Activated CD8-positive, alpha-beta memory T cell treated with anti-CD3 and anti-CD28 coated beads for 1 hour (primary cell): ENCODE measurements at places on chromosomes 3 and 15.

DNA sequence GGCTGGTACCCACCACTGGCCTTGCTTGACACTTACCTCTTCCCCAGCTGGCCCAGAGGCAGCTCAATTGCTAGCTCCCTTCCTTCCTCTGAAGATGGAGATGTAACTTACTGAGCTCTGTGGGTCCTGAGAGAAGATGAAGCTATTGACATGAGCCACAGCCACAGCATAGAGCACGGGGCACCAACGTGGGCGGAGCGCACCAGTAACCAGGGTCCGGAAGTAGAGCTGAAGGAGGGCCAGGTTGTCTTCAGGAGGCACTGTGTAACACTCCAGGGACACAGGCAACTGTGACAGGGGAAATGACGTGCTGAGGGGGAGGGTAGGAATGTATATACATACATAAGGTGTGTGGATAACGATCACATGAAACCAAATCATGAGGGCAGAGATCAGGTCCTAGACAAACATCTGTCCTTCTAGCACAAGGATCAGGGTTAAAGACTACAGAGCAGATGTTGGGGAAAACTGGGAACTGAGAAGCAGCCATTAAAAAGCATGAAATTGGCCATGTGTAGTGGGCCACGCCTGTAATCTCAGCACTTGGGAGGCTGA is 4.3 kb upstream of the LTK start:
- no peak for DNase-seq

- DNase-seq, result peak; percentile 53
These were observed 13.1 kb downstream of the TNK2 start for GRCh38 chr3:195895078-195895860.

DNA sequence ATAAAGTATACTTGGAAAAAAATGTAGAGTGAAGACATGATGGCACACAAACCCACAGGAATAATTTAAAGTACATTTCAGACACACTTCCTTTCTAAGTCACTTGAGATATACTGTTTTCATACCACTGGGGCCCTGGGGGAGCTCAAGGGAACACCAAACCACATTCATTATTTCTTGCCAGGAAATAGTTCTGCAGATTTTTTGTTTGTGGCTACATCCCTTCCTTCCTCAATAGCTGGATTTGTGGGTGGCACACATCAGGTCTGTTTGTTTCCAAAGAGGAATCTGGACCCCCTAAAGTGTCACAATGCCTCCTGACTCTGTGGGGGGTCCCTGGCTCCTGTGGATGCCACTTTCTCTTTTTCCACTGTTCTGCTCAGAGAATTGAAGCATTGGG is 153.5 kb upstream of the COL8A1 start:
- DNase-seq, result no peak

DNA sequence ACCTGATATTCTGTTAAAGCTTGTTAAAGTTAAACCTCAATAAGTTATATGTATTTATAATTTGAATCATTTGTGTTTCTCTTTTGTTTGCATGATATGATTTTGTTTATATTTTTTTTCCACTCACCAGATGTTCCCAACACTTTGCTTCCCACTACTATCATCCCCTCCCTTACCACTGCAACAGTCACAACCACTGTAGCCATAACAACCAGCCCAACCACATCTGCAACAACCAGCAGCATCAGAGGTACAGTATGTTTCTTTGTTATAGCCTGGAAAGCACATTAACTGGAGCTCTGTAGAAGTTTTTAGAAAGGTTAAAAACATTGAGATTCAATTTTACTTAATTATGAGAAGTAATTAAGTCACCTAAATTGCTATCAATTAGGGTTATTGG is 1011.9 kb downstream of the VGLL3 start:
- DNase-seq, result no peak

GRCh38 chr3:127560051-127560787 is 30.3 kb downstream of the TPRA1 start:
- no peak for DNase-seq

DNA sequence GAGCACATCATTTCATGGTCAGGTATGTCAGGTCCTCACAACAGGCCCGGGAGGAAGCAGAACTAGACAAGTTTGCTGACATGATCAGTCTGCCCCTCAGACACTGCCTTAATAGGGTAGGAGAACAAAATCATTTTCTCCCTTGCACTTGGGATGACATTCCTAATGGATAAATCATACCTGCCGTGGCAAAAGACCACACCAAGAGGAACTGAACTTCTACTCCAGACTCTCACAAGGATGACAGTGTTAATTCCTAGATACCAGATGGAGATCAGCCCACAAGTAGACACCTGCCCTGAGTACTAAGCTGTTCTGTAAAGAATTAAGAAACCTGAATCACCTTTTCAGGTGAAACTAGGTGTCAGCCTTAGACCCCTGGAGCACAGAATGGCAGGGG is 19.5 kb downstream of the SIAH2 start:
- DNase-seq, result no peak
